ENCODE measurements at places on chromosomes 13 and 19.

DNA sequence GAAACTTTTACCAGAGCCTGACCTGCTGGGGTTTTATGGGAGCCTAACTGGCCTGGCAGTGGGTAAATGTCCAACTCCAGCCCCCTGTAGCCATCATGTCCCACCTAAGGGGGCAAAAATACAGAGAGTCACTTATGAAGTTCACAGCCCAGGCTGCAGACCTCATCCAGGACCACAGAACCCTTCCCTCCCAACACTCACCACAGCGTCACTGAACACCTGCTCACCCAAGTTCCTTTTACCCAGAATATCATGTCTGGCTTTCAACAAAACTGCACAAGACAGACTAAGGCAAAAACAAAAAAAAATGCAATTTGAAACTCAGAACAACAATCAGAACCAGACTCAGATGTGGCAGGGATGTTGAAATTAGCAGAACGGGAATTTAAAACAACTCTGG is 6.4 kb downstream of the CEACAM3 start:
- DNase-seq, result no peak

- DNase-seq, result no peak
Measured at GRCh38 chr13:33776239-33776881, 41.6 kb upstream of the RFC3 start.

DNA sequence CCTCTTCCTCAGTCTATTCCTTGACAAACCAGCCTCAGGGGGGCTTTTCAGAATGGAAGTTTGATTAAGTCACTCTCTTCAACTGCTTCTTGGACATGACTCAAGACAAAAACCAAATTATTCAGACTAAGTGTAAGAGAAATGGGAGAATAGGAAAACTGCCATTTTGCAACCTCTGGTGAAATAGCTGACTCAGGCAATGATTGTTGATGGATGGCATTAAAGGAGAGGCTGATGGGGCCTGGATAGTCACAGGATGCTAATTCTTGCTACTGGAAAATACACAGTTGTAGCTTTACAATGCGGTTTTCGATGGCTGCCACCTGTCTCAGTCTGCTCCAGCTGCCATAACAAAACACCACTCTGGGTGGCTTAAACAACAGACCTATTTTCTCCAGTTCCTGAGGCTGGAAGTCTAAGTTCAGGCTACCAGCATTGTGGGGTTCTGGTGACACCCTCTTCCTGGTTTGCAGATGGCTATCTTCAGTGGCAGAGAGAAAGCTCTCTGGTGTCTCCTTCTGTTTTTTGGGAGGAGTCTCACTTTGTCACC is 6.1 kb downstream of the NOSIP start:
- DNase-seq, result no peak

- DNase-seq, result no peak
Measured at GRCh38 chr19:18055967-18056366, 30.8 kb downstream of the IL12RB1 start.

DNA sequence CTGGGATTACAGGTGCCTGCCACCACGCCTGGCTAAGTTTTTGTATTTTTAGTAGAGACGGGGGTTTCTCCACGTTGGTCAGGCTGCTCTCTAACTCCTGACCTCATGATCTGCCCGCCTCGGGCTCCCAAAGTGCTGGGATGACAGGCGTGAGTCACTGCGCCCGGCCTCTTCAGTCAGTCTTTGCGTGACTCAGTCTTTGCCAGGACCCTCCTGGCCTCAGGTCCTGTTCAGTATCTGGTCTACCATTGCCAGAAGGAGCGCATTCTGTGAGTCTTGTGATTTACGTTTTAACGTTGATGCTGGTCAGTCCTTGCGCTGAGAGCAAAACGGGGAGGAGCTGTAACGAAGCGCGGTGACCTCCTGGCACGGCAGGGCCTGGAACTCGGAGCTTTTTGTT is 7.6 kb upstream of the HMG20B start:
- no peak for DNase-seq

- no peak for DNase-seq
Measured at GRCh38 chr19:43572171-43572588, 3.1 kb downstream of the XRCC1 start.

- peak; percentile 18 for DNase-seq
Measured at GRCh38 chr13:20703780-20704458, 420 bp downstream of the IL17D start.

- DNase-seq, result no peak
Measured at GRCh38 chr19:39193803-39194202, 3.0 kb upstream of the NCCRP1 start.

DNA sequence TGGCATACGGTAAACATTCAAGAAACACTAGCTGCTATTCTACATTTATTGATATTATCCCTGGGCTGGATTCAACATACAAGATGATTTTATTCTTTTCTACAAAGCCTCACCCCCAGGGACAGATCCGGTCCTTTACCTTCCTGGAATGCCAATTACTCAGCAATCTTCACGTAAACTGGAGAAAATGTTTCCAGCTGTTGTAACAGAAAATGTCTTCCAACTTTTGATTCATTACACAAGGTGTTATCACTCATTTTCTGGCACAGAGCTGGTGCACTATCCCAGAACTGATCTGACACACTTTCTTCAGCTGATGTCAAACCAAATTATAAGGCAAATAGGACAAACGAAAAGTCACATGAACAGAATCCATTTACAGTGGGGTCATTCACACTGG is 33.1 kb downstream of the DCLK1 start:
- no peak for DNase-seq

GRCh38 chr13:52713894-52714293 is 25.7 kb downstream of the CNMD start:
- no peak for DNase-seq

- no peak for DNase-seq
Measured at GRCh38 chr13:97583907-97584497, 150.0 kb downstream of the RAP2A start.

DNA sequence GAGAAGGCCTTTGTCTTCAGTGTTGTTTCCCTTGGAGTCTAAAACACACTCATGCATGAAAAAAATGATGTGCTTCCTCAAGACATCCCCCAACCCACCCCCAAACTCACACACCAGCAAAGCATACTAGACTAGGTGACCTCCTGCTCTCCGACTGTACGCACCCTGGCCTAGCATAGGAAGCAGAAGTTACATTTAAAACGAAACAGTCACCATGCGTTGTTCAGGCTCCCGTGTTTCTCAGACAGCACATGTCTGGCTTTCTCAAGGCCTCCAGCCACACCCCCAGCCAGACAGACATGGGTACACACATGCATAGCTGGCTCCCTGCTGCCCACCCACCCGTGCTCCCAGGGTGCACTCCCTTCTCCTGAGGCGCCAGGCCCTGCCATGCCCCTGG is 28.7 kb upstream of the C1QTNF9 start:
- DNase-seq, result no peak

DNA sequence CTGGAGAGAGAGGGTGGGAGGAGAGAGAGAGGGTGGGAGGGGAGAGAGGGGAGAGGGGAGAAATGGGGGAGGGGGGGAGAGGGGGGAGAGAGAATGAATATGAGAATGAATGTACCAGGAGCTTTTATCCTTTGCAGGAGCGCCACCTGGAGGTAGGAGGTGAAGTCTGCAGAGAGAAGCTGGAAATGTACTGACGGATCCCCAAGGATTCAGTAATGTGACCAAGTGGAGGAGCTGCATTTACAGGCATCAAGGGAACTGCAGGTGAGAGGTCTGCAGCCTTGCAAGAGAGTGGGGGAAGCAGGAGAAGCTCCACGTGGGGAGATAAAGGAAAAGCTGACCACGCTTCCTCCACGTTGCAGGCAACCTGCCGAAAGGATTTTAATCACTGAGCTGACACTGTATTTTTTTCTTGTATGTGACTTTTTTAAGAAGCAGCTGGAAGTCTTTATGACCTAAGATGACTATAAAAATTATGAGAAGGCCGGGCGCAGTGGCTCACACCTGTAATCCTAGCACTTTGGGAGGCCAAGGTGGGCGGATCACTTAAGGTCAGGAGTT is 33.7 kb downstream of the VSTM1 start:
- DNase-seq, result peak; percentile 11

DNA sequence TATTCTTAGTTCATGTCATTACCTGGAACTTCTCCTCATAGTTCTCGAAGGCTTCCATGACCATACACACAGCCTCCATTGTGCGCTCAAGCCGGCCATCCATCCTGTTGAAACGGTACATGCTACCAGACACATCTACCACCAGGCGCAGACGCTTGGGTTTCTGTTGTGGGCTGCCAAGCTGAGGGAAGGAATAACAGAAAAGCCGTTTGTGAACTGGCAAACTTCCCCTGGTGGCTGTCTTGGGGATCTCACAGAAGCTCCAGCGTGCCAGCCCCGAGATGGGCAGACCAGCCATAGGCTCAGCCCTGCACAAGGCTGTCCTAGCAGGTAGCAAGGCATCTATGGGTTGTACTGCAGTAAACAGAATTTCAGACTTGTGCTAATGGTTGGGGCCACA is 130.1 kb downstream of the RGCC start:
- no peak for DNase-seq

GRCh38 chr19:39307046-39307821 is 11.0 kb downstream of the IFNL1 start:
- no peak for DNase-seq

GRCh38 chr13:108915634-108916512 is 286.5 kb downstream of the MYO16 start:
- DNase-seq, result peak; percentile 55

DNA sequence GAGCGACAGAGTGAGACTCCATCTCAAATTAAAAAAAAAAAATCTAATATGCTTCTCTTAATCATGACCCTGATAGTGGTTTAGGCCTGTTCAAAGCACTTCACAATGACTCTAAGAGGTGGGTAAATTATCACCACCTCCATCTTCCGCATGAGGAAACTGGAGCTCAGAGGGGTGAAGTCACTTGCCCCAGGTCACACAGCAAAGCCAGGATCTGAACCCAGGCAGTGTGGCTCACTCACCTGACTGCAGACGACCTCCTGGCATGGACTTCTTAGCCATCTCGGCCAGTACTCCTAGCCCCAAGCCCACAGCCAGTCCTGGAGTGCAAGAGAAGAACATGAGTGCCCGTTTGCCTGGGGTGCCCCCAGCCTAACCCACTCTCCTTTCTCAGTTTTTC is 6.9 kb downstream of the COQ8B start:
- no peak for DNase-seq

GRCh38 chr13:36445891-36446351 is 13.6 kb downstream of the CCNA1 start:
- DNase-seq, result no peak

- DNase-seq, result no peak
Measured at GRCh38 chr13:36341718-36342117, 4.5 kb downstream of the SPART start.

DNA sequence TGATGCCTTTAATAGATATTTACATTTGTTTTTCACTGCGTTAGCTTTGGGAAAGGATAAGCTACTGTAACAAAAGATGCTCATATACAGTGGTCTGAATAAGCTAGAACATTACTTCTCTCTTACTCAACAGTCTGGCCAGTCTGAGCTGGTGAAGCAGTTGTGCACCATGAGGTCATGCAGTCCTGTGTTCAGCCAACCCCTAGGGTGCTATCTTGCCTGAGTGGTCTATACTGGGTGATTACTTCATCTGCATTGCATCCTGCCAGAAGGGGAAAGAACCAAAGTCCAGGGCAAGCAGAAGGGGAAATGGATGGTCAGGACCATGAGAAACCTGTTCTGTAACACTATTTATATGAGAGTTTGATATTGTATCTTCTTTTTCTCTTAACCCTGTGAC is 31.5 kb downstream of the ERCC5 start:
- no peak for DNase-seq

DNA sequence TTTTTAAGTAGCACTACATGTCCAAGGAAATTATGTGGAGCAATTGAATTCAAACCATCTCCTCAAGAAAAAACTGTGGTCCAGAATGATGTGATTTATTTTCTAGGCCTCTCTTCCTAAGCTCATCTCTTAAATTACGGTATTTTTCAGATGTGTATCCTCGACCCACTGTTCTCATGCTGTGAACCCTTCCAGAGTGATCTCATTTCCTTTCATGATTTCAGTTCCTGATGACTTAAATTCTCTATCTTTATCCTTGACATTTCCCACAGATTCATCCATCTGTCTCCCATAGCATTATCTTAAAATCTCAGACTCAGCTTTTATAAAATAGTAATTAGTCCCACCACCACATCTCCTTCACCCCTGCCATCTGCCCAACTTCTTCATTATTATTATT is 117.6 kb upstream of the SPRY2 start:
- no peak for DNase-seq

GRCh38 chr19:1396019-1396767 is 5.1 kb downstream of the GAMT start:
- DNase-seq, result no peak

DNA sequence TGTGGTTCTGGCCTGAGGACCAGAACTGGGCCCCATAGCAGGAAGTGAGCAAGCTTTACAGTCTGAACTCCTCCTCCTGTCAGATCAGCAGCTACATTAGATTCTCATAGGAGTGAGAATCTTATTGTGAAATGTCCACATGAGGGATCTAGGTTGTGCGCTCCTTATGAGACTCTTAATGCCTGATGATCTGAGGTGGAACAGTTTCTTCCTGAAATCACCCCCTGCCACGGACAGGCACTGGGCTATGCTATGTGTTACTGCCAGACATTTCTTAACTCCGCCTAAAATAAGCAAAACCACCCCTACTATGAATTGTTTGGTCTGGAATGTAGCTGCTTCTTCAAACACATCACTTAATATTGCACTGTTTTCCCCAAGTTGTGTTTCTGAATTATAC is 4.6 kb downstream of the FBXL3 start:
- DNase-seq, result no peak

- no peak for DNase-seq
Measured at GRCh38 chr13:78420814-78421213, 182.5 kb downstream of the POU4F1 start.

DNA sequence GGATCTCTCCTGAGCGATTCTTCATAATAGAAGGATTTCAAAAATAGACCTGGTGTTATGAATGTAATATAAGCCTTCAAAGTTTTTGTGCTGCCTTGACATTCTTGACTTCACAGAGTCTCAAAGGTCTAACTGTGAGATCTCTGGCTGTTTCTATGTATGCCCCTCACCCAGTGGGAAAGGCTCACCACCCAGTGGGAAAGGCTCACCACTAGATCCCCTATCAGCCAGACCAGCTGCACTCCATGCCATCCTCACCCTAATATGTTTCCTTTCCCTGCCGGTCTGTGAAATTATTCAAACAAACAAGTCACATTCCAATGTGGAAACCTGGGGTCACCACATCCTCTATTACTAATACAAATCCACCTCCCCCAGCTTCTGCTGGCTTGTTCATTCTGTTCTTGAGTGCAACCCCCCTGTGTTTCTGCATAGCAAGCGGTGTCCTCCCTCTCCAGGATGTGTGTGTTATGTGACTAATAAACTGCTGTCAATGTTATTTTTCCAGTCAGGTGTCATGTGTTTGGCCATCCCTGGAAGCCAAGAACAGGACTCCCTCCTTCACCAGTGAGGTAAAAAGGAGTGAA is 13.8 kb upstream of the SLITRK1 start:
- no peak for DNase-seq
